ENCODE measurements at places on chromosomes 2 and 18.

- DNase-seq = no peak
Observed at GRCh38 chr2:189402932-189403331, 38.3 kb upstream of the WDR75 start.

- no peak for DNase-seq
Observed at GRCh38 chr2:160687629-160688028, 194.0 kb upstream of the RBMS1 start.

- DNase-seq = no peak
Observed at GRCh38 chr18:48932822-48933510, 17.8 kb downstream of the SMAD7 start.

- DNase-seq = no peak
Observed at GRCh38 chr18:9604348-9604747, 10.0 kb downstream of the PPP4R1 start.

DNA sequence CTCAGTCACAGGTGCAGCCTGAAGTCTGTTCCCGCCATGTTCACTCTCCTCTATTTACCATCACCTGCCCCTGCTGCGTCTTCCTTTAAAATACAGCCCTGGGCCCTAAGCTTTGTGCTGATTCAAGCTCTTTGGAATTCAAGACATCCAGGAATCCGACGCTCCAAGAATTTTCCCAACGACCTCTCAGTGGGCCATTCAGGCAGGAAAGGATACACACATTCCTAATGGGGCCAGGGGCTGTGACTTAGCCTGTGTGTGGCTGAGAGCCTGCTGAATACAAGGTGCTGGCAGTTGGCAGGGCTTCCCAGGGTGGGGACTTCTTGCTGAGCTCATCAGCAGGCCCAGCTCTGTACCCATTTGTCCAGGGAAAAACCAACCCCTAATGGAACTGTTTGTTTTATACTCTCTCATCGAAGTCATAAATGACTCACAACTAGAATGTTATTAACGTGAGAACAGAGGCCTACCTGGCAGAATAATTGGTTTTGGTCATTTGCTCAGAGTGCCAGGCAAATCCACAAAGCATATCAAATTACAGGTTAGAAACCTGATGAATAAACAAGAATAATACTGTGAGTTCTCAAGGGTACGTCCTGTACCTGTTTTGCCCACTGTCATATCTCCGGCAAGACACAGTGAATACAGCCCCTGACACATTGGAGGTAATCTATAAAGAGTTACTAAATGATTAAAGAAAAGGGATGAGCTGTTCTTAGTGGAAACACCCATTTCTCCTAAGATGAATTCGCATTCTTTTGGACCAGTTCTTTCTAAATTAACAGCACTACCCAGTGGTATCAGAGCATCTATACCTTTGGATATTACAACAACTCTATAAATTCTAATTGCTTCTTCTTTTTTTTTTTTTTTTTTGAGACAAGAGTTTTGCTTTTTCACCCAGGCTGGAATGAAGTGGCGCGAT is 12.6 kb upstream of the KCMF1 start:
- no peak for DNase-seq

DNA sequence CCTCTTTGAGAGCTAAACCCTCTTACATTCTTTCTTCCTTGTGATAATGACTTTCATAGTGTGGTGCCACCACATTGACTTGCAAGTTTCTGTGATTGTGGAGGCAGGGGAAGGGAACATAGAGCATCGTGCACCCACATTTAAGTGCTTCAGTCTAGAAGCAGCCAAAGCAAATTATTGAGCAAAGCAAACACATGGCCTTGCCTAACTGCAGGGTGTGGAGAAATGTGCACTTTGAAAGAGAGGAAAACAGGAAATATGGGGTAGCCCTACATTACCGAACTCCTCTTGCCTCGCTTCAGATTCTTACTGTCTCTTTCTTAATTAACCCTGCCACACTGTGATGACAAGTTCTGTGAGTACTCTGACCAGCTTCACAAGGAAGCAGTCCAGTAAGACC is 814.6 kb downstream of the SLC4A3 start:
- DNase-seq = no peak

DNA sequence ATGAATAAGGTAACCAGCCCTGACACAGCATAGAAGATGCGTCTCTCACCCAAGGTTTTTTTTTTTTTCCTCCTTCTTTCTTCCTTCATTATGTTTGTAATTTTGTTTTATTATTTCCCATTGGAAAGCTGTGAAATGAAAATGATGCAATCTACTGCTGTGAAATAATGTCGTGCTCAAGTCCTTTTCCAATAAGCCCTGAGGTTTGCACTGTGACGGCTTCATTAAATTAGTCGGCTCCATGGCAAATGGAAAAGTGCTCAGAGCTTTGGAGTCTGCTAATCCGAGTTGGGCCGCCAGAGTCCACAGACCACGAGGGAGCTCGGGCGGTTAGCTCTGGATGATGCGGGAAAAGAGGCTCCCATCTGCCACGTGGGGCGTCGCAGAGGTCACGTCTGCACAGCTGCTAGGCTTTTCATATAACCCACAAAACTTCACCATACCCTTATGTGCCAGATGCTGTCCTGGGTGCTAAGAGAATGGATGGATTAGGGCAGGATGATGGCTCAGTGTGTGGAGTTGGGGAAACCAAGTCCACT is 92.3 kb upstream of the CAPN13 start:
- no peak for DNase-seq

DNA sequence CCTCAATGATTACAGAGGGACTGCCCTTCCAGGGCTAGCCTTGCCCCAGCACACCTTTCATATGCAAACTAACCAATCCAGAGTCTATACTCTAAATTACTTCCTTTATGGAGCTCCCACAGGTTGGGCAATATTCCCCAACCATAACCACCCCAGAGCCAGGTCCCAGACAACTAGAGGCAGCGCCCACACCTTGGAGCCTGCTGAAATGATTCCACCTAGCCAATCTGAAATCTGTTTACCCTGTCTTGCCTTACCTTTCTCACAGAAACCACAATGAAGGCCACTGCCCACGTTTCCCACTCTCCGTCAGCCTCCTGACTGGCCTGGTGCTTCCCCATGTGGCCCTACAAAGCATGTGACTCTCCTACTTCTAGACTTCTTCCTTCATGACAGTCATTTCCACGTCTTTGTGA is 62.0 kb downstream of the REEP1 start:
- DNase-seq = no peak

DNA sequence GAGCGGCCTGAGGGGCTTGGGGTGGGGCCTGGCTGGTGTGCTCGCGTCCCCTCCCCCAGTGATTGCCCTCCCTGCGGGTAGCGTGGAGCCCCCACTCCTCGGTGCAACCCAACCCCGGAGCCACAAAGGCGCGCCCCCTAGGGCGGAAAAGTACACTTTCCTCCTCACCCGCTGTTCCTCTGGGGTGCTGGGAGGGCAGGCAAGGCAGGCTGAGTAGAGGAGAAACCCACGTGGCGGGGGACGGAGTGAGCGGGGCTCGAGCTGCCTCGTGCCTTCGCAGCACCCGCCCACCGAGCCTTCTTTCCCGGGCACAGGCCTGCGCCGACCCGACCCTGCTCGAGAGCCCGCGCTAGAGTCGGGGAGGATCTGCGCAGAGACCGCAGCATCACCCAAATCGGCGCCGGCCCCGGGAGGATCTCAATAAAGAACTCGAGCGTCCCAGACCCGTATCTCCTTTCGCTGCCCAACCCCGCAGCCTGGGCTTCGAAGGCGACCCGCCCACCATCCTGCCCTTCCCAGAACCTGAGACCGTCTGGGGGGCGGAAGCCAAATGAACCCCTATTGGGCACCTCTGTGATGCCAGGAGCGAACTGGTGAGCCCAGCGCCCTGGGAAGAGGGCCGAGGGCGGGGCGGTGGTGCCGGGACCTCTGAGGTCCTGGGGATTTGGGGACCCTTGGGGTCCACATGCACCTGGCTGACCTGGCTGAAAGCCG is 1.5 kb downstream of the UCN start:
- no peak for DNase-seq

GRCh38 chr18:13543811-13544732 is 182.3 kb downstream of the FAM210A start:
- DNase-seq = no peak

- DNase-seq = no peak
Observed at GRCh38 chr2:61263830-61264229, 101.8 kb downstream of the C2orf74 start.

- DNase-seq = no peak
Observed at GRCh38 chr18:34821669-34822210, 111.6 kb downstream of the DTNA start.

GRCh38 chr2:27296481-27296880 is 11.8 kb downstream of the UCN start:
- no peak for DNase-seq

GRCh38 chr2:202104286-202104870 is 31.3 kb downstream of the KIAA2012 start:
- DNase-seq = no peak

- no peak for DNase-seq
Observed at GRCh38 chr2:230700447-230700846, 12.2 kb upstream of the CAB39 start.

- no peak for DNase-seq
Observed at GRCh38 chr18:13217971-13218367, 591 bp upstream of the LDLRAD4 start.

- DNase-seq = no peak
Observed at GRCh38 chr2:232633413-232634205, at the start of gene EFHD1. EFHD1 (plus strand) TSS chr2:232633604; CDS start chr2:232633705, 101 bp downstream.

- DNase-seq = no peak
Observed at GRCh38 chr2:171813729-171814128, 80.3 kb downstream of the SLC25A12 start.

DNA sequence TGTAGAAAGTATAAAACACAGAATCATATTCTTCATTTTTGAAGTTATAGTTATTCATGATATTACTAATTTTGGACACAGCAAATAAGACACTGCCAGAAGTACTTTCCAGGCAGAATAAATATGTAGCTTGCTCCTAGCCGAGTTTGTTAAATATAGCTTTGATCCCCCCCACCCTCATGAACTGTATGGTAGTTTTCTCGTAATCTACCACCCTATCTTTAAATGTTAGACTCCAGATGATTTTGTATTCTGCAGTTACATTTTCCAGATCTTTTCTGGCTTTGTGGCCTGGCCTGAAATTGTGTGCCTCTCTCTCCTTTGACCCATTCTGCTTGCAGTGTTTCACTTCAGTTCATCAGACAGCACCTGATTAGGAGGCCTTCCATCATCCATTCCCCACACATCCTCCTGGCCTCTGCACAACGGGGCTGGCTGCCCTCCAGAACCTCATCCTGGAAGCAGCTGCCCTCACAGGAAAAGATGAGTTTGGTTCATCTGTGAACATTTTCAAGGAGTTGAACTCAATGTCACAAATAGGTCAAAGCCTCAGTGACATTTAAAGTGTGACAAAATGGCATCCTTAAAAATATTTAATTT is 4.7 kb upstream of the KCNJ3 start:
- DNase-seq = no peak

DNA sequence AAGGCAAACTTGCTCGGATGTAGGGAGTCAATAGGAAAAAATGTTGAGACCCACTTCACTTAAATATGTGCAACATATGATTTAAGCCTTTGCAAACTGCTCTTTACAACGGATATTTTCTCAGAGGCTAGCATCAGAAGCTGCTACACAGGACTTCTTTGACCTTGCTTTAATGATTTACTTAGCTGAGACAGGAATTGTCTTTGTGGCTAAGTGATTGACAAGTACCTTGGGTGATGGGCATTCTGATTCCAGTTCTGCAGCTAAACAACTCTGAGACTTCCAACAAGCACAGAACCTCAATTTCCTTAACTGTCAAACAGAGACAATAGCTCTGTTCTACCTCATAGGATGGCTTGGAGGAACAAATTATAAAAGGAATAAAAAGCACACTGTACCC is 150.2 kb downstream of the NCKAP5 start:
- DNase-seq = no peak

- no peak for DNase-seq
Observed at GRCh38 chr2:20135631-20136050, 84.2 kb upstream of the LAPTM4A start.

DNA sequence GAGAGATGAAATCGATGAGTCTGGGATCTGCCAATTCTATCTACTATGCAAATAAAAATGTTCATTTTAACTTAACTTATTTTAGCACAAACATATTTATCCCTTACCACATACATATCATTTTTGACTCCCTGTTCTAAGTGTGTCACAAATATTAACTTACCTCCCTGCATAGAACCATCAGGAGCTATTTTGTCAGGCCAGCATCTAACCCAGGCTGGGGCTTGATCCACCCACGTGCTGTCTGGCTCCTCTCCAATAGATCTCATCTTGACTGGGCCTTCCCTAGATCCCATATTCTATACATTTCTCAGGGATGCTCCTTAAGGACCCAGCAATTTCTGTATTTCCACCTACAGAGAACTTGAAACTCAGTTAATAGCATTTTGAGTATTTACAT is 20.9 kb downstream of the NTSR2 start:
- DNase-seq = no peak

GRCh38 chr2:28142386-28142785 is 250.3 kb upstream of the FOSL2 start:
- DNase-seq = no peak

GRCh38 chr2:194090251-194090905 is 1566.6 kb upstream of the SLC39A10 start:
- no peak for DNase-seq

DNA sequence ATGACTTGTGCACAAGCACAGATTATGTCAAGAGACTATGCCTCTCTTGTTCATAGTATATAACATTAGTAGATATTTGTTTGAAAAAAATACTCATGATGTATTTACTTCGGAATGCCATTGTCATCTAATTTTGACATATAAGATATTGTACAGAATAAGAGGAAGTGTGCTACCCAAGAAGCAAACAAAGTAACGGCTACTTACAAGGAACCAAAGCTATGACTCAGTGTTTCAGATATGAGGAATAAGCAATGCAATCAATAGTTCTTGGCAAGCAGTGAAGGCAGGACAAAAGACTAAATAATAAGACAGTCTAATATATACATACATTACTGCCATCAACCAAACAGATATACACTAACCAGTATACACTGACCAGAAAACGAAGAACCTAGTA is 256.3 kb downstream of the CCDC178 start:
- DNase-seq = no peak

DNA sequence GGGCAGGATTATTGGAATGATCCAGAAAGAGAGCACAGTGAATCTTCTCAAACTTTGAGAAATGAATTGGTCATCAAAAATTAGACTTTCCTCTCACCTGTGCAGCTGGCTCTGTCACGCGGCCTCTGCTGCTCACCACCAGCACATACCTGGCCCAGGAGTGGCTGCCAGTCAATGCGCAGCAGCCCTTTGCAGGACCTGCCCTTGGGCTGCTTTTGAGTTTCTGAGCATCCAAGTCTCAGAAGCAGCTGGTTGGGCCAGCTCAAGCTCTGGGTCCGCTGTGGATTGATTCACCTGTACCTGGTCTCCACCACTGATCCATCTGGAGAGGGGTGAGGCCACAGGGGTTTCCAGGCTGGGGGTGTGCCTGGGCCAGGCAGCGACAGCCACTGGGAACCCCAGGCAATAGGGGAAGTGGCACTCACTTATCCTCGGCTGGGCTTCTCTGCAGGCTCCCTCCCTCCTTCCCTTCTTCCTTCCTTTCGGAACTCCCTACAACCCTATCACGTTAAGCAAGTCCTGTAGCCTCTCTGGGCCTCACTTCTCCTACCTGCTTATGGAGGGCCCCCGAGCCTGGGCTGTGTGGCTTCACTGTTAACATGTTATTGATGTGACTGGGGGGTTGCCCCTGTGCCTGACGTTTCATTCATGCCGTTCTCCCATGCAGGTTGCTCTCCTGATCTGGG is 48.1 kb downstream of the SH3BP4 start:
- DNase-seq = no peak
